ENCODE measurements at places on chromosomes 2 and 18. TPM values are rescaled to one million over a fixed set of nuclear protein-coding genes. Genes with fewer than 3 reads are reported as not detected.

DNA sequence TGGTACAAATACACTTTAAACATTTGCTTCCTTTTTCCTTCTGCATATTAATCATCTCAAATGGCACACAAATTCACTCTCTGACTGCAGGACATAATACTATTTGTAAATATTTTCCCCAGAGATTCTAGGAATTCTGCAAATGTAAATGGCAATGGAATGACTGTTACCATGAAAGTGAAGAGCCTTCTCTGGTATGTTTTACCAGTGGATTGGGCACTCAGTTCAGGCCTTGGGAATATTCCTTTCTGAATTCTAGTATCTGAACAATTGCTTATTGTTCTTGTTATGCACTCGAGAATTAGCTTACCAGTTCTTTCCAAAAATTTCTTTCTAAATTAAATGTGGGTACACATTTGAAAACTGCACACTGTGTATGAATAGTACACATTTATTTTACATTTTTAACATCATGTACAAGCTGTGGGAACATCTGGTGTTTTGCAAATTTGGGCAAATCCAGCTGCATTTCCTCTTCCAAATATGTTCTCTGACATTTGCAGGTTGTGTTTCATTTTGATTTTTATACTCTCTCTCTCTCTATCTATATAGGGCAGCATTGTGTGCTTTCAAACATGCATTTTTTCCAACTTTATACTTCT lies 289.1 kb downstream of the NBAS start:
- no peaks in the 10 kb centered on the region for H3K27me3 ChIP-seq
- peaks cover 4% of the 10 kb centered on the region for H3K36me3 ChIP-seq
- H3K27ac ChIP-seq = peak overlapping the region; percentile 10
- H3K4me3 ChIP-seq = no peak overlapping the region
- no peak for DNase-seq
- H3K4me1 ChIP-seq = peaks cover 8% of the 10 kb centered on the region

- peaks cover 11% of the 10 kb centered on the region for H3K4me1 ChIP-seq
- DNase-seq = no peak
- H3K4me3 ChIP-seq = no peak overlapping the region
- H3K36me3 ChIP-seq = no peaks in the 10 kb centered on the region
Observed at GRCh38 chr2:237193436-237193835, 107.7 kb downstream of the COPS8 start.

The MREG gene
- total RNA-seq = 10.4 TPM

GRCh38 chr2:150476286-150476685 lies 11.2 kb downstream of the RND3 start:
- H3K4me1 ChIP-seq = peaks cover 83% of the 10 kb centered on the region
- no peak overlapping the region for H3K27ac ChIP-seq
- H3K36me3 ChIP-seq = peaks cover 22% of the 10 kb centered on the region
- no peak for DNase-seq

- H3K27ac ChIP-seq = no peak overlapping the region
- H3K4me1 ChIP-seq = no peaks in the 10 kb centered on the region
- H3K36me3 ChIP-seq = no peaks in the 10 kb centered on the region
- no peak overlapping the region for H3K4me3 ChIP-seq
- peaks cover 34% of the 10 kb centered on the region for H3K27me3 ChIP-seq
Observed at GRCh38 chr2:45182667-45183295, 173.5 kb upstream of the SIX2 start.

GRCh38 chr2:148582679-148583511 lies 61.7 kb upstream of the EPC2 start:
- no peak overlapping the region for H3K27ac ChIP-seq
- no peaks in the 10 kb centered on the region for H3K36me3 ChIP-seq
- no peak overlapping the region for H3K4me3 ChIP-seq
- H3K27me3 ChIP-seq = peaks cover 5% of the 10 kb centered on the region
- peaks cover 7% of the 10 kb centered on the region for H3K4me1 ChIP-seq
- DNase-seq = no peak

The PEX13 gene
- total RNA-seq = 25.2 TPM

The CRYGD gene
- not detected for total RNA-seq

DNA sequence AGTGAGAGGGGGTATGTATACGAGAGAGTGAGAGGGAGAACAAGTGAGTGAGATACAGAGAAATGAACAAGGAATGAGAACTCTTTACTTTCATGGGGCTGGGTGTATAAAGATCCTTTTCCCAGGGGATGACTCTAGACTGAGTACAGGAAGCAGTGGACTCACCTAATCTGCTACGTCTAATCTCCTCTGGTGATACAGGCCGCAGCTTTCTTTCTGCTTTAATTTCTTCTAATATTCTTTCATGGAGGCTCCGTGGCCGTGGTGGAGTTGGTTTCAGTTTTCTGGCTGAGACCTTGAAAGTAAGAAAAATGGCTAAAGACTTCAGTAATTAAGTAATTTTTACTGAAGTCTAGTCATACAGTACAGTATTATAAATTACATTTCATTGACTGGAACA lies 85.2 kb downstream of the PRELID3A start:
- H3K27ac ChIP-seq = no peak overlapping the region
- no peak for DNase-seq
- H3K4me1 ChIP-seq = no peaks in the 10 kb centered on the region

All from neural crest cell (in vitro differentiated cells).